ENCODE measurements at places on chromosomes 1 and 21.
A peak's percentile ranks its signal among the peaks of the same experiment; 100 is the strongest.

DNA sequence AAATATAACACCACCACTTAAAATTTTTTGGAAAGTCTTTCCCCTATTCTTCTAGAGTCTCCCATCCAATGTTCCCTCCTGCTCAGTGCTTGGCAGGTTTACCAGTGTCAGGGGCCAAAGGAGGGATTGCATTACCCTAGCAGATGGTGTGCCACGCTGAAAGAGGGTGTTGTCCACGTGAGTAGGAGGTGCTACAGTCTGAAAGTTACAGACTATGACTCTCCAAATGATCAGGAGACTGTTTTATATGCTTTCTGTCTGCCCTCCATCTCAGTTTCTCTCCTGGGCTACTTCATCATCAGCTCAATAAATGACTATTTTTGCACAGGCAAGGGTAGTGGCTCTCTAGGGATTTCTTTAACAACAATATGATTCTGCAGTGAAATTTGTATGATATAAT lies 31.3 kb upstream of the ANGPTL7 start:
- DNase-seq = no peak

- no peak for DNase-seq
Measured at GRCh38 chr1:115729756-115730155, 38.8 kb downstream of the CASQ2 start.

- DNase-seq = no peak
Measured at GRCh38 chr1:48017716-48018115, 20.5 kb upstream of the TRABD2B start.

- peak; percentile 49 for DNase-seq
Measured at GRCh38 chr1:210143465-210144062, 89.0 kb upstream of the SERTAD4 start.

- no peak for DNase-seq
Measured at GRCh38 chr1:94551449-94551848, 9.9 kb upstream of the F3 start.

DNA sequence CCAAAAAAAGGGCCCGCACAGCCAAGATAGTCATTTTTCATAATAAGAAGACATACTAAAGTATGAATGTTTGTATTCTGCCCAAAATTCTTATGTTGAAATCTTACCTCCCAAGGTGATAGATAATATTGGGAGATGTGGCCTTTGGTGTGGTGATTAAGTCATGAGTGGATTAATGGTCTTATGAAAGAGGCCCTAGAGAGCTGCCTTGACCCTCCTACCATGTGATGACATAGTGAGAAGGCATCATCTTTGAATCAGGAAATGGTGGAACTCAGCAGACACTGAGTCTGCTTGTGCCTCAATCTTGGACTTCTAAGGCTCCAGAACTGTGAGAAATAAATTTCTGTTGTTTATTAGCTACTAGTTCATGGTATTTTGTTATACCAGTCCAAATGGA lies 11.8 kb upstream of the RNPC3 start:
- DNase-seq = no peak

GRCh38 chr1:111354584-111354983 lies 63.9 kb downstream of the CHIA start:
- DNase-seq = no peak

- DNase-seq = no peak
Measured at GRCh38 chr1:203379825-203380224, 28.9 kb upstream of the FMOD start.

DNA sequence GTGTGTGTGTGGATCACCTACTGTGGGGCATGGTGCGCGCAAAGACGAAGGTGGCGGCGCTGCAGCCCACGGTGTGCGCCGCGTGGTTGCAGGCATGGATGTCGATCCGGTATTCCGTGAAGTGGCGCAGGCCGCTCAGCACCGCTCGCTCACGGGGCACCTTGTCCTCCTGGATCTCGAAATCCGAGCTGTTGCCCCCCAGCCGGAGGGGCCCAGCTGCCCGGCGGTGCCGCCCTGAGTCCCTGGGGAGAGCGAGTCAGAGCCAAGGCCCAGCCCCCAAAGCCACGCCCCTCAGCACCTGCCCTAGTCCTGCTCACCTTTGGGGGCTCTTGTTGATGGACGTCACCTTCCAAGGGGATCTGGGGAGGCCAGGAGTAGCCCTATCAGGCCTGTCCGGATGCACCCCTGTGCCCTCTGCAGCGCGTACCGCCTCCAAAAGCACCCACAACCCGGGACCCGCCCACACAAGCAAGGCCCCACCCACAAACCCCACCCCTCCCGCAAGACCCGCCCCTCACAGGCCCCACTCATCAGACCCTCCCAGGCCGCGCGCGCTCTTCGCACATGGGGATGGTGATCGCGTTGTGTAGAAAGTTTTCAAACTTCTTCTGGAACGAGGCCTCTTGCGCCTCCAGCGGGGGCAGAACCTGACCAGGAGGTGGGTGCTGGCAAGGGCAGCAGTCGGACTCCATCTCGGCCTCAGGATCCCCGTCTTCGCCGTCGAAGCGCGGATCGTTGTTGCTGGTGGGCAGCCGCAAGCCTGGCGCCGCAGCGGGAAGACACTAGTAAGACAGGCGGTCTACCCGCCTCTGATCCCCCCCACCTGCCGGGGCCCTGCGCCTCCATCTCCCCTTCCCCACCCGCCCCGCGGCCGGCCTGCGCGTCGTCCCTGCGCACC lies 13.6 kb downstream of the INSRR start:
- peak; percentile 36 for DNase-seq

- DNase-seq = no peak
Measured at GRCh38 chr1:234869182-234870019, 259.2 kb downstream of the TOMM20 start.

Data from stimulated activated CD4-positive, alpha-beta T cell treated with anti-CD3 and anti-CD28 coated beads, Interleukin-2, amount 100 ng/mL, for 48 hours (primary cell).